ENCODE measurements at places on chromosomes 16 and 17. TPM values are rescaled to one million over a fixed set of nuclear protein-coding genes. Genes with fewer than 3 reads are reported as not detected.

Gene KCTD19
- not detected for total RNA-seq

Gene TNFRSF17
- total RNA-seq, result not detected

Gene ZG16
- not detected for total RNA-seq

Gene ABI3
- total RNA-seq, result 11.0 TPM

Gene TBC1D3
- not detected for total RNA-seq

Gene SMTNL2
- total RNA-seq, result 2.5 TPM

Gene BAIAP2
- total RNA-seq, result 113 TPM

Gene TPSAB1
- total RNA-seq, result 70.0 TPM

Gene FSCN2
- 6.6 TPM for total RNA-seq

Gene ALDOA
- total RNA-seq, result 810 TPM

Gene HOXB1
- not detected for total RNA-seq

Gene SLC5A2
- total RNA-seq, result not detected

Gene OXLD1
- 43.0 TPM for total RNA-seq

Gene MILR1
- 11.0 TPM for total RNA-seq

Gene CCL1
- not detected for total RNA-seq

Data from vagina (tissue), 2 donors.